ENCODE measurements at places on chromosomes 4 and X.

GRCh38 chrX:16739574-16739973 lies 20.2 kb downstream of the SYAP1 start:
- no peak for DNase-seq

GRCh38 chr4:25654031-25654970 lies 1.4 kb upstream of the SLC34A2 start:
- no peak for DNase-seq

DNA sequence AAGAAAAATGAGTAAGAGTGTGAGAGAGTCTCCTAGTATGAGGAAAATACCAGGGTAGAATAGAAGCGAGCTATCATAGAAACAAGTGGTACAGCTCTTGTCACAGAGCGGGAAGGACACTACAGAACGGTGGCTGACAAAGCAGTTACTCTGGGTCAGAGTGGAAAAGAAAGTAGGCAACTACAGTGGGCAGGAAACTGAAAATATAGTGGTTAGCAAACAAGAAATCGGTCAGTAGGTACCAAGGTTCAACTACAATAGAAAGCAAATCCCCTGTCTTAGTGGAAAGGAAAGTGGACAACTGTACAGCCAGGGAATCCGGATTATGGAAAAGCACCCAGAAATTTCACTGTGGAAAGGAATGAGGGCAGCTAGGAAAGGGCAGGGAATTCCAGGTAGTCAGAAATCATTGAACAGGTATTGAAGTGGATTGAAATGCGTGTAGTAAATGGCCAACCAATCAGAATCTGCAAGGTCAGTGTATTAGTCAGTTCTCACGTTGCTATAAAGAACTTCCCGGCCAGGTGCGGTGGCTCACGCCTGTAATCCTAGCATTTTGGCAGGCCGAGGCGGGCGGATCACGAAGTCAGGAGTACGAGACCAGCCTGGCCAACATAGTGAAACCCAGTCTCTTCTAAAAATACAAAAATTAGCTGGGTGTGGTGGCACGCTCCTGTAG lies 219.6 kb upstream of the DIAPH2 start:
- no peak for DNase-seq

GRCh38 chr4:182325848-182326255 lies 82.7 kb downstream of the TENM3 start:
- DNase-seq: no peak

GRCh38 chr4:107130157-107130556 lies 94.0 kb upstream of the DKK2 start:
- DNase-seq: no peak

GRCh38 chr4:87152310-87153041 lies 67.9 kb downstream of the KLHL8 start:
- no peak for DNase-seq

DNA sequence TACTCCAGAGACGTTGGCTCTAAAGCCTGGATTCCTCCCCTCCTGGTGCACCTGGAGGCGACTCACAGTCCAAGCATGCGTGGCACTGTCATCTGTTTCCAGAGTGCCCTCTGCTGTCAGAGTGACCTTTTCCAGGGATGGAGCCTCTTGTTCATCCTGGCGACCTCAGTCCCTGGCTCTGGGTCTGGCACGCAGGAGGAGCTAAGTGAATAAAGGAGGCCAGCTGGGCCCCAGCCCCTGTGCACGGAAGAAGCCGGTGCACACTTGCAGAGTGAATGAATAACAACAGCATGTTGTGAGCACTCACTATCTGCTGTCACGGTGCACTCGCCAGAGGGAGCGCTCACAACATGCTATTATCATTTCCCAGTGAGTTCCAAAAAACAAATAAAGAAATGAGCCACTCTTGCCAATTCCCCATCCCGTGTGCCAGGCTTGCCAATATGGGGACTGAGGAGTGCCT lies 27.8 kb upstream of the PSAPL1 start:
- no peak for DNase-seq

DNA sequence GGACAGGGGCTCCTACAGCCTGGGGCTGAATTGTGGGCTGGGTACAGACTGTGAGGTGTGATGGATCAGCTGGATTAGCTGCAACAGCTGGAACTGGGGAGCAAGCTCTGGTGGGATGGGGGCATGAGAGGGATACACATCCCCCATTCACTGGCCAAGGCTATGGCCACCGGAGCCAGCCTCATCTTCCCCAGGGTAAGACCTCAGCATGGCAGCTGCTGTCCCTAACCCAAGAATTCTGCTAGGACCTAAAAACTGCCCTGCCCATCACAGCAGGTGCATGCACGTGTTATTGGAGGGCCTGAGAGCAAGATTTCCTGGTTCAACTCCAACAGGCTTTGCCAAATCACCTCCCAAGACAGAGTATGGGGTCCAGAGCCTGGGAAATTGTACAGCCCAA lies 258.6 kb upstream of the AGTR2 start:
- DNase-seq: no peak

DNA sequence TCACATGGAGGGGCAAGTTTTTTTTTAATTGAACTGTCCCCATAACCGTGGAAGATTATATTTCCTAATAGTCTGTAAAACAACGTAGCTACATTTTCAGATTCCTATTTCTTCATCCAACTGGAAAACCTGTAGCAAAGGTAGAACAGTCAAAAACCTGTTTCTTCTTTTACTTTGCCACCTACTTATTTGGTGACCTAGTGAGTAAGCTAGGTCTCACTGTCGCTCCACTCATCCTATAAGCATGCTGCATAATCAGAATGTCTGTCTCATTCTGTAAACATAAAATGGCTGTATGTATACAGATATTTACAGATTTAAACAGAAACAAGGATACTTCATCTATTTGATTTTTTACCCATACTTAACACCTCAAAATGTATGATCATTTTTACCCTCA lies 20.4 kb downstream of the MAML3 start:
- DNase-seq: no peak

DNA sequence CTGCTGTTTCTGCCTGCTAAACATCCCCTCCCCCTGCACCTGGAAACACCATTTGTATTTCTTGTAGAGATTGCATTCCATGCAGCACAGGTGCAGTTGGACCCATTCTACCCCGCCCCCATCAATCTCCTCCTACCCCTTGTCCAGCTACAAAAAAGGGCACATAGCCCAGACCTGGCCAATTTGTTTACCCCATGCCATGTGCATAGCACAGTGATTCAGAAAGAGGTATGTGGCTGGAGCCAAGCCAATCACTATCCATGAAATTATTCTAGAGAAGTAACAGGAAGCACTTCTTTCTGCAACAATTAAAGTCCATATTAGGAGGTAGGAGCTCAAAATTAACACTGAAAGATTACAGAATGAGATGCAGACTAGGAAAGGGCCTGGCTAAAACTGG lies 20.2 kb upstream of the TMEM184C start:
- no peak for DNase-seq

GRCh38 chrX:42460706-42461105 lies 317.3 kb downstream of the PPP1R2C start:
- DNase-seq: no peak

DNA sequence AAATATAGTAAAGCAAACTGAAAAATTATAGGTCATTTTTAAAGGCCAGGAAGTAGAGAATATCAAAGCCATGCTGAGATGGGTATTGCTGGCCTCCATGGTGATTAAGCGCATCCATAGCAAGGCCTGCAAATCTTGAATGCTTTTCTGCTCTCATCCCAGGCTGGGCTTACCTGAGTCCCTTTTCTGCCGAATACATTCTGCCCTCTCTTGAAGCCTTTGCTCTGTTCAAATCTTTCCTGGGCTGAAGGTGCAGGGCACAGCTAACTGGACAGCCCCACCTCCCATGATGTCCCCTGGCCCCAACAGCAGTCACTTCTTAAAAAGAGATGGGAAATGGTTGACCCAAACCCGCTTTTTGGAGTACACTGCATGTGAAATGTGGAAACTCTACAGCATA lies 10.1 kb upstream of the EIF1AX start:
- no peak for DNase-seq

GRCh38 chr4:176927664-176928063 lies 134.9 kb upstream of the VEGFC start:
- DNase-seq: no peak

DNA sequence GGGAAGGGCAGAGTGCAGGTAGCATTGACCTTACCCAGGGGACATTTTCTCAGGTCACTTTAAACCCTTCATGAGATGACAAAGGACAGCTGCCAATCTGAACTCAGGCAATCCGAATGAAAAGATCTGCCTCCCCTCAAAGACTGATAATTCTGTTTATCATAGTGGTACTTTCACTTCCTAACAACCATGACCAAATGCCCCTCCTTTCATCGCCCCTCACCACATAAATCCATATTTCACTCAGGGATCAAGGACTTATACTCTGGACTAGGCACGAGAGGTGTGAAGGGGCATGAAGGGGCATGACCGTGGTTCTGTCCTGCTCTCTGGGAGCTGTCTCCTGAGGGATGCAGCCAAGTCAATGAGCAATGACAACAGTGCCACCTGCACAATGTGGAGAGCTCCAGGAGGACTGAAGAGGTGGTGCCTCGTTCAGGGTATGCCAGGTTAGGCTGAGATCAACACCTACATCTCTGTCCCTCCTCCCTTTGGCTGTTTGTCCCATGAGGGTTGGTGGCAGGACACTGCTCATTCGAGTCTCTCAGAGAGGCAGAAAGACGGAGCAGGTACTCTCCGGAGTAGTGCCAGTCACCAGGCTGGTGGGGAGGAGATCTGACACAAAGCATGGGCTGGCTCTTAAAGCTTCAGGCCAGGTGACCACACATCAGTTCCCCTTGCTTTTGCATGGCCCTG lies 12.5 kb downstream of the HS3ST1 start:
- DNase-seq: no peak

GRCh38 chr4:138446456-138446855 lies 204.3 kb upstream of the SLC7A11 start:
- DNase-seq: no peak

GRCh38 chrX:131802836-131803626 lies 220.1 kb upstream of the STK26 start:
- DNase-seq: no peak

DNA sequence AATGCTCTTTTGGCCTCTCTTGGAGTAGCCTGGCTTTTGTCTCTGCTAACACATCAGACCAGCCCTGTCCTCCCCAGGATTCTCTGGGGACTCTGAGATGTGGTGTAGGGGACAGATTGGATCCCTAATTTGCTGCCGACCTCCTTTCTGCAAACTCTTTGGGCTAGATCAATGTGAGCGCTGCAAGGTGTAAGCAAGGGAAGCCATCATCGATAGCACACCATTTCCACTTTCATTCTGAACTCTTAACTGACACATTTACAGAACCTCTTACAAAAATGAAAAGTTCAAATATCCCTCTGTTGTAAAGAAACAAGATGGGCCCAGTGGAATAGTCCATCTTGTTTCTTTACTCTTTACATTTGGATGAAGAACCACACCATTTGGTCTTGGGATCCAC lies 46.6 kb downstream of the PGRMC2 start:
- no peak for DNase-seq
